ENCODE measurements at places on chromosomes 1 and 21.

- no peak for DNase-seq
These were observed 812 bp upstream of the ARF1 start for GRCh38 chr1:228081578-228082213.

DNA sequence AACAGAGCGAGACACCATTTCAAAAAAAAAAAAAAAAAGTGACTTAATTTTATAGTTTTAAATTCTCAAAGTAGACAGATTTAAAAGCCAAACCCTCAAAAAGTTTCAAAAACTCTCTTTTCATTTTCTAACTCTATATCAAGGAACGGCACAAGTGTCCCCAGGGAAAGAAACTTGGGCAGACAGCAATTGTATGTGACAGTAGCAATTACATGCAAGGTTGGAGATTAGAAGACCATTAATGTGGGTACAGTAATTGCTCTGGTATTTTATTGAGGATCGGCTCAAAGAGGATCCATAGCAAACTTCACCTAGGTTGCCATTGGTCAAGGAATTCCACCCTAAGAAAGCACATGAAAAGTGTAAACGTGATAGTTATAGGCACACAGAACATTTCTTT lies 46.2 kb downstream of the ACBD6 start:
- no peak for DNase-seq

GRCh38 chr1:178238722-178239510 lies 145.0 kb downstream of the RASAL2 start:
- no peak for DNase-seq

DNA sequence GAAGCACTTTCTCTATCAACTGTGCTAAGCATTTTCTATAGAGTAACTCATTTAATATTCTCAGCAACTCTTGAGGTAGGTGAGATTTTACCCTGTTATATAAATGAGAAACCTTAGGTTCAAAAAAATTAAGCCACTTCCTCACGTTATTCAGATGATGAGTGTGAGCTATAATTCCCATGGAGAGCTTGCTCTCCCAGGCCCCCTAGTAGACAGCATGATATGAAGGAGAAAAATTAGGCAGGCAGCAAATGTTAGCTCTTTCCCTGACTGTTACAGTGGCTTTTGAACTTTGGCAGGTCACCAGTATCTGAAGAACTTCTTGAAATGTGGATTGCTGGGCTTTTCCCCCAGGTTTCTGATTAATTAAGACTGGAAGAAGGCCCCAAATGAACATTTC lies 753.1 kb downstream of the NCAM2 start:
- no peak for DNase-seq

DNA sequence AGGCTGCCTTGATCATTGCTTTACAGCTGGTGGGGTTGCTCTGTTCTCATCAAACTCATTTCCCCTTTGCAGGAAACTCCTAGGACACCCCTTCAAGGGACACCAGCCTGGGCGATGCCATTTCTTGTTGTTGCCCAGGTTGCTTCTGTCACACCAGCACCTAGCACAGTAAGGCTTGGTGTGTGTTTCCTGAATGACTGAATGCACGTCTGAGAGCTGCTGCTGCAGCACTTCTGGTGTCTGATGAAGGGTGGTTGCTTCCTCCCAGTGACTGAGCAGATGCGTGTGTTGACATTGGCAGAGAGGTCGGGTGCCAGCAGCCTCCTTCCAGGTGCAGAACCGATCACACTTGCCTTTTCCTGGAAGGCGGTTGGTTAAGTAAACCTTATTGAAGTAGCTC lies 477.4 kb downstream of the CAMTA1 start:
- DNase-seq = no peak

Measured in stimulated activated CD8-positive, alpha-beta memory T cell treated with anti-CD3 and anti-CD28 coated beads, Interleukin-4, amount 100 ng/mL, for 1 hour (primary cell).